Mesothelial cell of epicardium (in vitro differentiated cells): ENCODE measurements at places on chromosomes 7 and 10. TPM values are rescaled to one million over a fixed set of nuclear protein-coding genes. Genes with fewer than 3 reads are reported as not detected.

The KLF14 gene
- 0.87 to 1.0 TPM (median 1.0 TPM) in 3 replicates for total RNA-seq

The TFEC gene
- 0.11 to 0.49 TPM (median 0.44 TPM) in 3 replicates for total RNA-seq

The HYAL4 gene
- total RNA-seq, result not detected in 3 replicates

The OR2A12 gene
- not detected in 3 replicates for total RNA-seq

The GPR158 gene
- total RNA-seq, result 7.3 to 7.9 TPM (median 7.5 TPM) in 3 replicates

The NPTX2 gene
- total RNA-seq, result 0.70 to 1.4 TPM (median 1.1 TPM) in 3 replicates

DNA sequence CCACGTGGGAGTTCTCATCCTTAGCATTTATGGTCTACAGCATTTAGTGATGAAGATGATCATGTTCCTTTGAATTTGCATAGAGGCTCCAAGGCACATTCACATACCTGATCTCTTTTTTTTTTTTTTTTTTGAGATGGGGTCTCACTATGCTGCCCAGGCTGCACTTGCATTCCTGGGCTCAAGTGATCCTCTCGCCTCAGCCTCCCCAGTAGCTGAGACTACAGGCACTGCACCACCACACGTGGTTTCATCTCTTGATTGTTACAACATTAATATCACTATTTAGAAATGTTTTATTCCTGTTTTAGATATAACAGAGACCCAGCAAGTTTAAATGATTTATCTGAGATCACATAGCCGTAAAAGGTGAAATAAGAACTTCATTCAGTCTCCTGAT, 13.8 kb downstream of the CDHR3 start:
- no peak for DNase-seq

- DNase-seq, result no peak
Measured at GRCh38 chr10:43676331-43676730, 27.6 kb upstream of the ZNF32 start.

- no peak for DNase-seq
Measured at GRCh38 chr7:27822245-27822644, 82.3 kb downstream of the TAX1BP1 start.

GRCh38 chr7:44595934-44596635, 10.3 kb upstream of the OGDH start:
- DNase-seq, result no peak

DNA sequence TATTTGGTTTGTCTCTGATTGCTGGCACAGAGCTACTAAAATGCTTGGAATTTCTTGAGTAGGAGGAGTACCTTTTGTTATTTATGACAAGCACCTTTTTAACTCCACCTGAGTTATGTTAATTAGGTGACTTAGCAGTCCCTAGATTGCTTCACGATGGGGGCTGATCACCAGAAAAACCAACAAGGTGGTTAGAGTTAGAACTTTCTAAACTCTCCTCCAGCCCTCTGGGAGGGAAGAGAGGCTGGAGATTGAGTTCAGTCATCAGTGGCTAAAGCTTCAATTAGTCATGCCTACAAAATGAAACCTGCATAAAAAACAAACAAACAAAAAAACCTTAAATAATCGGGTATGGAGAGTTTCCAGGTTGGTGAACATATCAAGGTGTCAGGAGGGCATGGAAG, 23.6 kb upstream of the ING3 start:
- DNase-seq, result no peak
